ENCODE measurements at places on chromosomes 6 and 20. TPM values are rescaled to one million over a fixed set of nuclear protein-coding genes. Genes with fewer than 3 reads are reported as not detected.

The NANP gene
- 2.4 TPM for polyA plus RNA-seq

The LAMP5 gene
- not detected for polyA plus RNA-seq

- DNase-seq: no peak
These were observed 4.7 kb downstream of the DSN1 start for GRCh38 chr20:36768768-36769430.

DNA sequence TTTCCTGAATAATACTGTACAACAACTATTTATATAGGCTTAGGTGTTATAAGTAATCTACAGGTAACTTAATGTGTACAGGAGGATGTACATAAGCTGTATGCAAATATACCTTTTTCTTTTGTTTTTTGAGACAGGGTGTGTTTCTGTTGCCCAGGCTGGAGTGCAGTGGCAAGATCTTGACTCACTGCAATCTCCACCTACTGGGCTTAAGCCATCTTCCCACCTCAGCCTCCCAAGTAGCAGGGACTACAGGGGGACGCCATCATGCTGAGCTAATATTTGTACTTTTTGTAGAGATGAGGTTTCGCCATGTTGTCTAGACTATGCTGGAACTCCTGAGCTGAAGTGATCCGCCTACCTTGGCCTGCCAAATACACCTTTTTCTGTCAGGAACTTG, 191.7 kb upstream of the ZNF217 start:
- no peak for DNase-seq

DNA sequence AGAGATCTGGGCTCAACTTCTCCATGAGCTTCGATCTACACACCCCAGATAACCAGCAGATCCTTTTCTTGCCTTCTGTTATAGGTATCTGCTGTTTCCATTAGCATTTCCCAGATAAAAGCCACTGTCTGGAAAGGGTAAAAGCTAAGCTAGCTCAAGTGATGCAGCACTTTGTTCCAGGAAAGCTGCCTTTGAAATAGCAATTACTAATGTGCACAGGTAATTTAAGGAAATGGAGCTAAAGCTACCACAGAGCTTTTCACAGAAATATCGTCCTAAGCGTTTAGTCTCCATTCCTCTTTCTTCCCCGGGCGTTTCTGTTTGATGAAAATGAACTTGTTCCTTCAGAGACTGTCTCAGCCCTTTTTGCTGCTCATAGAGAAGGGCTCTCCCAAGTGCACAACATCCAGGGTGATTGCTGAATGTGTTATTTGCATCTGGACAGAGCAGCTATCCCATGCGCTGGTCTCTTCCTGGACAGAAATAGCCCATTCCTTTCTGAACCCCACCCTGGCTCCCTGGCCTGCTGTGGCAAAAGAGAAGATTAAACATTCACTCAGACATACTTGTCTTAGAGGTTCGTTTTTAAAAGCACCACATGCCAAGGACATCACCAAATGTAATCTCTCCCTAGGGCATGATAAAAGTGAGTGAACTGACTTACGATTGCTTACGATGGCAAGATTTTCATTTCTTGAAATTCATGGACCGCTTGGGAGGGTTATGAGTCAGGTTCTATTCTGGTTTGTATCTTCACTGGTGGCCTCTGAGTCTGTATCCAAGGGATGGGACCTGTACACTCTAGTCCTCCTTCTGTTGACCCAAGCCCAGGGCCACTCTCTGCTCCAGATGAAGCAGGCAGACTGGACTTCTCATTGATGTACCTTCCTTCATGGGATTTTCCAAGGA, 429.1 kb upstream of the CDH4 start:
- DNase-seq: peak; percentile 7

- DNase-seq: no peak
These were observed 14.1 kb downstream of the TGIF2 start for GRCh38 chr20:36587388-36588070.

GRCh38 chr6:116572162-116572561, 858 bp downstream of the RWDD1 start:
- DNase-seq: peak; percentile 8

GRCh38 chr6:122323361-122323760, 76.1 kb upstream of the HSF2 start:
- DNase-seq: no peak

GRCh38 chr6:149451376-149452036, 33.3 kb downstream of the ZC3H12D start:
- no peak for DNase-seq
